CD4-positive, alpha-beta T cell treated with Interleukin-21 for 1 hour (primary cell): ENCODE measurements at places on chromosomes 6 and 20.

- no peak for DNase-seq
Observed at GRCh38 chr6:56808871-56809359, 146.0 kb upstream of the BEND6 start.

- no peak for DNase-seq
Observed at GRCh38 chr6:22247916-22248482, 48.8 kb downstream of the PRL start.

DNA sequence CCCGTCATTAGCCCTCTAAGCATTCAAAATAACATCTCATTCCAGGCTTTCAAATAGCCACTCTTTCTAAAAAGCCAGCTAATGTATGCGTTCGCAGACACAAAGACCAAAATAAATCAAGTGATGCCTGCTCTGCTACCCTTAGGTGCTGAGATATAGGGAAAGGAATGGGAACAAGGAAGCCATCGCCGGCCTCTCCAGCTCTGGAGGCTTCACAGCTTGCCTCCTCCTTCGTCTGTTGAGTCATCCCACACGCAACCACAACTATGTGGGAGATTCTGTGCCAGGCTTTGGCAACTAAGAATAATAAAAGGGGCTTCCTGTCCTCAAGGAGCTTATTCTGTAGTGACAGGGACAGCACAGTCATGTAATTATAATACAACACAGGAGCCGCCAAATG lies 27.3 kb upstream of the SLC22A23 start:
- no peak for DNase-seq

DNA sequence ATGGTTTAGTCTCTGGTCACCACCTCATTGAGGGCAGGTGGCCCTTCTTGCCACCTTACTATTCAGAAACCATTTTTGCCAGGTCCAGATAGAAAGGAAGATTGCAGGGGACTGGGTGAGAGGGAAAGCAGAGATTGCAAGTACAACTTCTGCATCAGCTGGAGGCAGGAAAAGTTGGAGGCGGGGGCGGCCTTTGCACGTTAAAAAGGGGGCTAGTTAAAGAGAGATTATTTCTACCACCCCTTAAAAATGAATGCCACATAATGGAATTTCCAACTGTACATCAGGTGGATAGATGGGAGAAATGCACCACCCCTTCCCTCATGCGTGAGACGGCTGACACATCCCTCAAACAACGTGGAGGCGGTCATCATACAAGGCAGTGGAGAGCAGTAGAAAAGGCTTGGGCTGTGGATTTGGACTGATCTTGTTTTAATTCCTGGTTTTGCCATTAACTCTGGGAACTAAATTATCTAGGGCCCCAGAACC lies 95.4 kb upstream of the CNKSR3 start:
- no peak for DNase-seq

DNA sequence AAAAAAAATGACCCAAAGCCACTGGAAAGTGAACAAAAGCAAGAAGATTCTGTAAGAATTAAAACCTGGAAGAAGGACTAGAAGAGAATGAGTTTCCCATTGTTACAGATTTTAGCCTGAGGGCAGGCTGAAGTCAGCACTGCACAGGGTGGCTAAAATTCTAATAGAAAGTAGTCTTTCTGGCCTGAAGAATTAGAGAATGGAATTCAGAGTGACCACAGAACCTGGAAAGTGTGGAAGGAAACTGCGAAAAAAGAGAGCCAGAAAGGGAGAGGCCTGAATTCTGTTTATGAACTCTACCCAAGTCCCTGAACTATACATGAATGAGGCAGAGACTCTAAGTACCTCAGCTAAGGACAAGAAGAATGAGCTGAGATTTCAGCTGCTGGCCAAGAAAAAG lies 38.9 kb upstream of the FILIP1 start:
- no peak for DNase-seq

DNA sequence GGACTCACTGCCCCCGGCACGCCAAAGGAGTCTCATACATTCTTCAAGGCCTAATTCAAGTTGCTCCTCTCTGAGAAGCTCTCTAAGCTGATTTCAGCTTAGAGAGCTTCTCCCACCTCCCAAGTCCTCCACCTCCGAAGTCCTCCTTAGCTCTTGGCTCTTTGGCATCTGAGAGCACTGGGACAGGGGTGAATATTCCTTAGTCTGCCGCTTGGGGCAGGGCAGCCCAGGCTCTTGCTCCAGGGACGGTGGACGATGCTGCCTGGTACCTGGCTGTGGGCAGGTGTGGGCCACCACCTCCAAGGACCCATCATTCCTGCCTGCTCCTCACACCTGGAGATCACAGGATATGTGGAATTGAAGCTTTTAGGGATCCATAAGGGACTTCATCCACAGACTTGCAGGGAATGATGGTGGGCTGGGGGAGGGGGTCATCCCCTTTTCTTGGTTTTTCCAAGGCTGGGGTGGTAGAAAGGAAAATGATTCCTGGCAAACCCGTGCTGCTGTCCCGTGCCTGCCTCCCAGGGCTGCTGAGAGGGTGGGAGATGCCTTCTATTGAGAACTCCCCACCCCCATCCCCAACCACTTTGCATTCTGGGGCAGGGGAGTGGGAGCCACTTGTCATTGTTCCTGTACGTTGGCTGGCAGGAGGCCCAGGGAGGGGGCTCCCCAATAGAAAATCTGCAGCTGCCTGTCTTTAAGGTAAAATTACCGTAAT lies 57.4 kb downstream of the ARHGAP40 start:
- peak; percentile 25 for DNase-seq

DNA sequence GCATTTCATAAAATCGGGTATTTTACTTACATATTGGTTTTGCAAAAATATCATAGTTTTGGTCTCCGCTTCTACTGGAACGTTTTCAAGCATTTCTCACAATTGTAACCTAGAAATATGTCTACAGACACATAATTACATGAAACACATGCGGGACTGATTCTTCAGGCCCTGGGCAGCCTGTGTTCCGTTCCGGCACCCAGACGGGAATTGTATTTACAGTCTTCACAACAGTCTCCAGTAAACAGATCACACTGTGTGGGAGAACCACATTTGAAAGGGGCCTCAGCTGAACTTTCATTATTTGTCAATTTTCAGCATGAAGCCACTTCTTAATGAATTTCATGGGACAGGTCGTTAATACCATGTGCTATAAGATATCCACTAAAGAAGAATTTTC lies 196.9 kb downstream of the DST start:
- DNase-seq, result no peak
